Fibroblast of the aortic adventitia (primary cell): ENCODE measurements at places on chromosomes 6 and 20. TPM values are rescaled to one million over a fixed set of nuclear protein-coding genes. Genes with fewer than 3 reads are reported as not detected.

DNA sequence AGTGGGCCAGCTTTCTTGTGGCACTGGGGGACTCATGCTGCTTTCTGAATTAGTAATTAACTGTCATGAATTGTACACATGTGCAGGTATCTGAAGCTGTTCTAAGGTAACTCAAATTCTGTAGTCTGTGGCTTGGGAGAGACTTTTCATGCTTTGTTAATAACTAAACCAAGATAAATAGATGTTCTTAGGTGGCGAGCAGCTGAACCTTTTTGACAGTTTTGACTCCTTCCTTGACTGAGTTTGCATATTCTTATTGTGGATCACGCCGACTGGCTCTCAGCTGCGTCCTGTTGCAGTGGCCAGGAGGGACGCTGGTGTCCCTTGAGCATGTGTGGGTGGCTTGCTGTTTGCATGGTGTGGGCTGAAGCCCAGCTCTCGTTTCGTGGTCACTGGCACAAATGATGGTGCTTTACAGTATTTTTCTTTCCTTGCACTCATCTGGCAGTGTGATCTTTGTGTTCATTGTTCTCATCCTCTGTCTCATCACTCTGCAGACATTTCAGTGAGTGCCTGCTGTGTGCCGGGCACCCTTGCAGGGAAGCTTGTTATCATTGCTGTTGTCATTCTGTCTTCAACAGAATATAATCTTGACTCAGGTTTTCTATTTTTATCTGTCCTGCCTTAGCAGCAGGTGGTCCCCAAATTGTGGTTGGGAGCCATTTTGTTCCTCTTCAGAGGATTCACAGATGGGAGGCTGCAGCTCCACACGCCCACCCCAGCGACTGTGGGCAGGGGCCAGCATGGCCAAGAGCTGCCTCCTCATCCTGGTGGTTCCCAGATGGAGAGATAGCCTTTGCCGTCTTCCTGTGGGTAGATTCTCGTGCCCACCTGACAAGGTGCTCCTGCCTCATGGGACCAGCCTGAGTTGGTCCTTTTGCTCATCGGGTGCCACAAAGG, 39.6 kb downstream of the DUSP22 start:
- DNase-seq, result no peak

- DNase-seq, result no peak
These were observed 7.6 kb upstream of the MTHFD1L start for GRCh38 chr6:150857945-150858308.

DNA sequence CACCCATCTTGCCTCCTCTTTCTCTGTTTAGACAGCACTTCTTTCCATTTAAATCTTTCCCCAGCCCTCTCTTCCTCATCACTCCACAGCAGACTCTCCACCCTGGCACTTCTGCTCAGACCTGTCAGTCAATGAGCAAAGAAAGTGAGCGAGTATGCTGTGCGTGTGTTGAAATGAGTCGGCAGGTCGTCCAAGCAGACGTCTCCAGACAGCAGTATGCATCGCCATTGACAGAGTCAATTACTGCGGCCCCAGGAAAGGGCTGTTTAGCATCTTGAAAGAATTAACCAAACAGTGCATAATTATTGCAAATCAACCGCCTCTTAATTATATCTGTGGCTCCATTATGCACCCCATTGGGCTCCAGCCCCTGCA, 54.8 kb upstream of the KCNG1 start:
- DNase-seq, result no peak

Gene NMBR
- total RNA-seq, result not detected in 2 replicates

DNA sequence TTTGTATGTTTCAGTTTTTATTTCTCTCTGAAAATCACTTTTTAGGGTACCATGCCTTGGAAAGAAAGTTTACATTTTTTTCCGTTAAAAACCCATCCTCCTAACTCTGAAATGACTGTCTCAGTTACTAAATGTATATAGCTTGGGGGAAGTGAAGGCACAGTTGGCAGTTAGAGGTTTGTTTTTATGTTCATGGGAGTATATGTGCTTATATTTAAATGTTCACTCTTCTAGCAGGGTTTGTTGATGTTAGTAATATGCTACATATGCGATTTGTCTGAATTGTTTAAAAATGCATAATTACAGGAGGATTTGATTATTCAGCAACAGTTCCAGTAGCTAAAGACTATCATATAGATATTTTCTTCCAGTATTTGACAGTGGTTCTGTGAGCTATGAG, 31.1 kb downstream of the CDKAL1 start:
- no peak for DNase-seq

Gene CGAS
- total RNA-seq, result 5.4 and 7.2 TPM in 2 replicates

Gene CALHM4
- total RNA-seq, result not detected in 2 replicates

GRCh38 chr6:157496534-157497095, 115.6 kb downstream of the ZDHHC14 start:
- DNase-seq, result no peak

GRCh38 chr6:122289762-122290539, 109.5 kb upstream of the HSF2 start:
- peak; percentile 52 for DNase-seq

GRCh38 chr6:138101946-138102731, 5.1 kb downstream of the PERP start:
- no peak for DNase-seq

- no peak for DNase-seq
These were observed 95.2 kb downstream of the DOK5 start for GRCh38 chr20:54570561-54570960.

Gene FOXA2
- not detected in 2 replicates for total RNA-seq

DNA sequence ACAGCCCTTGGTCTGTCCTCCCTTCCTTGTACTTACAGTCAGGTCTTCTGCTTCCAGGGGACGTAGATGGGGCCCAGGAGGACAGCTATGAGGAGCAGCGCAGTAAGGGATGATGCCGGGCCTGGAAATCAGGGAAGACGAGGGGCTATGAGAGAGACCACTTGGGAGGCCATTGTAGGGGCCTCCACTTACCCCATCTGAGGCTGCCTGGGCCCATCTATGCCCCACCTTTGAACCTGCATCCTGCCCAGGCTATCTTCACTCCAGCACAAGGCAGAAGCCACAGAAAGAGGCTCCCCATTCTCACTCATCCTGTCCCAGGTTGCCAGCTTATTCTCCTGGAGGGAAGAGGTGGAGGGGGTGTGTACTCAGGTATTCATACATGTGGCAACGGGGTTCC, 10.4 kb upstream of the SIRPB1 start:
- DNase-seq, result no peak

Gene HCRTR2
- total RNA-seq, result not detected in 2 replicates

- no peak for DNase-seq
These were observed 8.5 kb downstream of the SYNGAP1 start for GRCh38 chr6:33428224-33428965.

DNA sequence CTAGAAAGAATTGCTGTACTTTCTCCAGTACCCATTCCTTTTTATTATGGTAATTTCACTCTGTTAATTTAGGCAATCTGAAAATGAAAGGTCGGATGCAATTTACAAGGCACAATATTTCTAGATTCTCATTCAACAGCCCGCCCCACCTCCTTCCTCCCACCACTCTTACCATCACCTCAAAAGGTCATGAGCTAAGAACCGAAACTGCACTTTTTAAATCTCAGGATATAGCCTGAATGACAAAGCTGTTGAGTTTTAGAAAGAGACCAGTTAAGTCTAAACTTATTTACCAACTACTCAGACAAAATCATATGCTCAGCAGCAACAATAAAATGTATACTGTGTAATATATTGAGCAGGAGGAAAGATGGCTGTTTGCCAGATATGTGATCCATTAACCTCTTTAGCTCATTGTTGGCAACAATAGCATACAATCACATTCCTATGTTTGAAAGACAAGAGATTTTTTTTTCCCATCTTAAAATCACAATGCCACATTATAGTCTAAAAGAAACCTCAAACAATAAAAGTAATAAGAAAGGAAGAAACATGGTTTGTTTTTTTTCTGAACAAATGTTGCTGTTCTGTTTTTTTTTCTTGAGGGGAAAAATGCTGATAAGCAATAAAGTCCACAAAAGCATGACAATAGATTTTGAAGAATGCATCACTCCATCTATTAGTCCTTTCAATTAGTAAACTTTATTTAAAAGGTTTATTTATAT, 1.6 kb upstream of the HS3ST5 start:
- DNase-seq, result no peak

GRCh38 chr6:39347906-39348585, 25.5 kb upstream of the KCNK16 start:
- peak; percentile 65 for DNase-seq
